ENCODE measurements at places on chromosomes 13 and 19. TPM values are rescaled to one million over a fixed set of nuclear protein-coding genes. Genes with fewer than 3 reads are reported as not detected.

The DIRAS1 gene
- 11.3 TPM for total RNA-seq

The CNFN gene
- not detected for total RNA-seq

The ZNF44 gene
- total RNA-seq: 7.7 TPM

The GRK1 gene
- not detected for total RNA-seq

The PGPEP1 gene
- total RNA-seq: 63.9 TPM

The SYNE4 gene
- under 0.01 TPM for total RNA-seq
